PC-3 (cell line): ENCODE measurements at places on chromosomes 13 and 19. TPM values are rescaled to one million over a fixed set of nuclear protein-coding genes. Genes with fewer than 3 reads are reported as not detected.

Gene ZNF555
- total RNA-seq: 0.75 and 0.84 TPM in 2 replicates

Gene GPATCH1
- 3.9 and 6.9 TPM in 2 replicates for total RNA-seq

Gene MKNK2
- total RNA-seq: 95.4 and 96.8 TPM in 2 replicates

Gene PNMA8B
- total RNA-seq: not detected in 2 replicates

Gene FOSB
- total RNA-seq: 35.8 and 60.5 TPM in 2 replicates

Gene ZNF93
- 0.40 and 1.7 TPM in 2 replicates for total RNA-seq

Gene IRGQ
- 12.5 and 12.9 TPM in 2 replicates for total RNA-seq

Gene FCER2
- total RNA-seq: not detected in 2 replicates

Gene PTPRH
- total RNA-seq: 8.1 and 10.9 TPM in 2 replicates

Gene F7
- not detected in 2 replicates for total RNA-seq

Gene LILRB2
- not detected in 2 replicates for total RNA-seq

Gene SIX5
- 9.3 and 13.6 TPM in 2 replicates for total RNA-seq

Gene PRODH2
- total RNA-seq: not detected in 2 replicates

Gene APOC4
- not detected in 2 replicates for total RNA-seq

Gene CLIP3
- total RNA-seq: 0.07 TPM in 1 of 2 replicates, not detected in the other

Gene OR4F17
- 0.15 TPM in 1 of 2 replicates, not detected in the other for total RNA-seq

Gene OR7A5
- not detected in 2 replicates for total RNA-seq

- H3K27ac ChIP-seq: no peak within 1 kb of the TSS
- no peaks in the 10 kb centered on the region for H3K4me1 ChIP-seq
- peaks cover 6% of the 10 kb centered on the region for H3K27me3 ChIP-seq
- peak within 1 kb of the TSS; percentile 67 for H3K4me3 ChIP-seq
- H3K36me3 ChIP-seq: no peaks in the 10 kb centered on the region
- DNase-seq: peak; percentile 57
Observed at GRCh38 chr19:41993612-41994483, at the start of gene ATP1A3. Gene ATP1A3 (minus strand): TSS chr19:41994230. CDS start chr19:41994076, 154 bp downstream.

GRCh38 chr19:34337739-34338138 is 27.3 kb upstream of the GPI start:
- H3K27me3 ChIP-seq: no peaks in the 10 kb centered on the region
- no peak overlapping the region for H3K4me3 ChIP-seq
- DNase-seq: no peak
- no peak overlapping the region for H3K27ac ChIP-seq
- no peaks in the 10 kb centered on the region for H3K36me3 ChIP-seq

- DNase-seq: no peak
- H3K27me3 ChIP-seq: no peaks in the 10 kb centered on the region
- H3K27ac ChIP-seq: no peak overlapping the region
- no peaks in the 10 kb centered on the region for H3K36me3 ChIP-seq
- H3K4me1 ChIP-seq: no peaks in the 10 kb centered on the region
Observed at GRCh38 chr13:90723381-90723780, 624.1 kb upstream of the MIR17HG start.

- H3K36me3 ChIP-seq: no peaks in the 10 kb centered on the region
- peaks cover 22% of the 10 kb centered on the region; the same call in 1 of the 2 replicates for H3K4me1 ChIP-seq
- DNase-seq: peak; percentile 68
- peak overlapping the region; percentile 73 for H3K27ac ChIP-seq
- H3K4me3 ChIP-seq: no peak overlapping the region
- no peaks in the 10 kb centered on the region for H3K27me3 ChIP-seq
Observed at GRCh38 chr13:68369739-68370138, 1139.6 kb upstream of the PCDH9 start.

- H3K27me3 ChIP-seq: no peaks in the 10 kb centered on the region
- H3K4me1 ChIP-seq: peaks cover 25% of the 10 kb centered on the region
- H3K4me3 ChIP-seq: no peak overlapping the region
- H3K27ac ChIP-seq: peak overlapping the region; percentile 60
- peak; percentile 85 for DNase-seq
Observed at GRCh38 chr13:34247596-34247995, 429.6 kb downstream of the RFC3 start.

DNA sequence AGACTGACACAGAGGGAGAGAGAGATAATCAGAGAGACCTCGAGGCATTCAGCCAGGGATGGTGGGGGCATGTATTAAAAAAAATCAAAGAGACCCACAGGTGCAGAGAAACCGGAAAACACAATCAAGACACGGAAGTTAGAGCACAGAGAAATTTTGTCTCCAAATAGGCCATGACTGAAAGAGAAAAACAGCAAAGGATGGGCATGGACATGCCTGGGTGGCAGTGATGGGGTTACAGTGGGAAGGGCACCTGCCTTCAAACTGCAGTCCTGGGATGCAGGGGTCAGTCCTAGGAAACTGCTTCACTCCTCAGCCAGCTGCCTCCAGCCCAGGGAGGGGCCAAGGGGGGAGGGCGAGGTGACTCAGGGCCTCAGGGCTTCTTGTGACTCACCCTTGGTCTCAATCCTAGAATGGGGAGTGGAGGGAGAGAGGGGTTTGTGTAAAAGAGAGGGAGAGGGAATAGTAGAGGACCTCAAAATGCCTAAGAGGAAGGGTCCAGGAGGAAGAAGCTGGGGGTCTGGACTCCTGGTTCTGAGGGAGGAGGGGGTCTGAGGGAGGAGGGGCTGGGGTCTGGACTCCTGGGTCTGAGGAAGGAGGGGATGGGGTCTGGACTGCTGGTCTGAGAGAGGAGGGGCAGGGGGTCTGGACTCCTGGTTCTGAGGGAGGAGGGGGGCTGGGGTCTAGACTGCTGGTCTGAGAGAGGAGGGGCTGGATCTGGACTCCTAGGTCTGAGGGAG is 3.6 kb upstream of the KCNN4 start:
- H3K4me1 ChIP-seq: peaks cover 39% of the 10 kb centered on the region
- H3K4me3 ChIP-seq: peak overlapping the region; percentile 38; the same call in 1 of the 2 replicates
- no peaks in the 10 kb centered on the region for H3K27me3 ChIP-seq
- H3K27ac ChIP-seq: peak overlapping the region; percentile 98
- no peaks in the 10 kb centered on the region for H3K36me3 ChIP-seq

- no peaks in the 10 kb centered on the region for H3K36me3 ChIP-seq
- no peaks in the 10 kb centered on the region for H3K27me3 ChIP-seq
- H3K4me1 ChIP-seq: peaks cover 10% of the 10 kb centered on the region
- peak overlapping the region; percentile 96 for H3K4me3 ChIP-seq
Observed at GRCh38 chr19:3186160-3186688, 494 bp downstream of the NCLN start.

DNA sequence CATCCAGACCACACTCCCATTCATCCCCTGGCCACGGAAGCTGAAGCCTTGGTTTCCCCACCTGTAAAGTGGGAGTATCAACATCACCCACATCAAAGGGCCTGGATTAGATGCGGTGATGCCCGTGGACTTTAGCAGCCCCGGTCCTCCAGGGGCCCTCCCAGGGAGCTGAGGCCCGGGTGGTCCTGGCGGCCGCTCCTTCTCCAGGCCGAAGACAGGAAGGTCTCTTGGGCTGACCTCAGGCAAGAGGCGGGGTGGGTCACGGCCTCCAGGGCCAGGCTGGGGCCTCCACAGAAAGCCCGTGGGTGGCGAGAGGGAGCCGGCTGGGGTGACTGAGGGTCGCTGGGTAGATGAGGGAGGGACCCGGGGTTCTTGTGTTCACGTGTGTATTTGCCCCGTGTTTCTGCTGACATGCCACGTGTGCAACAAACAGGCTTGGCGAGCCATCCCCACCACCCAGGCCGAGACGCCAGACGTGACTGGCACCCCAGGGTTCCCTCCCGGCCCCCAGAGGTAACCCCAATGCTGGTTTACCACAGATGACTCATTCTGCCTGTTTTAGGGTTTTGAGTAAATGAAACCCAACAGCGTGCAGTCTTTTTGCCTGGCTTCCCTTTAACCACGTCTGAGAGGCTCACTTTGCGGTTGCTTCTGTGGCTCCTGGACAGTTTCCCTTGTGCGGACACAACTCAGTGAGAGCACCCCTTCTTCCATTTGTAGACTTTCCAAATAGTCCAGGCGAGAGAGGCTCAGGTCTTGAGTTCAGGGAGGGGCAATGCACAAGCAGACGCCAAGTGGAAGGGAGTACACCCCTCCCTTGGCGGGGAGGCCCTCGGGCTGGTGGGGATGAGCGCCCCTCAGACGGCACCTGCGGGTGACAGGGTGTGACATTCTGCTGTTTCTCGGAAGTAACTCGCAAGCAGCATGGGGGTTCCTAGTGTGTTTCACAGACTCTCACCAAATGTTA is 42.9 kb downstream of the C13orf46 start:
- no peak overlapping the region for H3K4me3 ChIP-seq
- H3K36me3 ChIP-seq: no peaks in the 10 kb centered on the region
- H3K27ac ChIP-seq: no peak overlapping the region
- H3K27me3 ChIP-seq: no peaks in the 10 kb centered on the region

DNA sequence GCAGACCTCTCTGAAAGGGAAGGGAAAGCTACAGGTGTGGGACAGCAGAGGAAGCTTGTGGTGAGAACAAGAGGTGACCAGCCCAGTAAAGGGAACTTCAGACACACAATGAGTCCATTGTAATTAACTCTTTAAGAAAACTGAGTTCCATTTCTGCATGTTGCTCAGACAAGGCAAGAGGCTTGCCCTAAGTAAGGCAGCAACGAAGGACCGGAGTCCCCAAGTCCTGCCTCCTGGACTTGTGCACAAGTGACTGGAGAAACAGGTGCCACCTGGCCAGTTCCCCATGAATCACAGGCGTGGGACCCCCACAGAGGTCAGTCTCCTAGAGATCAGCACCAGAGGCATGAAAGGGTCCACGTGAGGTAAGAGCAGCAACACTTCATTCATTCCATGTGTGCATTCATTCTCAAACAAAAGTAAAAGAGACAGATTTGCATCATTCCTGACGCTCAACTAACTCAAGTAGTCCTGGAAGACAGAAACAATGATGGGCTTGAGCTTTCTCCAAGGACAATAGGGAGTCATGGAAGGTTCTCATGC is 14.7 kb upstream of the SIGLEC6 start:
- no peaks in the 10 kb centered on the region for H3K36me3 ChIP-seq
- H3K4me3 ChIP-seq: no peak overlapping the region
- H3K27ac ChIP-seq: no peak overlapping the region
- no peak for DNase-seq
- H3K27me3 ChIP-seq: peaks cover 43% of the 10 kb centered on the region
- H3K4me1 ChIP-seq: peaks cover 15% of the 10 kb centered on the region

DNA sequence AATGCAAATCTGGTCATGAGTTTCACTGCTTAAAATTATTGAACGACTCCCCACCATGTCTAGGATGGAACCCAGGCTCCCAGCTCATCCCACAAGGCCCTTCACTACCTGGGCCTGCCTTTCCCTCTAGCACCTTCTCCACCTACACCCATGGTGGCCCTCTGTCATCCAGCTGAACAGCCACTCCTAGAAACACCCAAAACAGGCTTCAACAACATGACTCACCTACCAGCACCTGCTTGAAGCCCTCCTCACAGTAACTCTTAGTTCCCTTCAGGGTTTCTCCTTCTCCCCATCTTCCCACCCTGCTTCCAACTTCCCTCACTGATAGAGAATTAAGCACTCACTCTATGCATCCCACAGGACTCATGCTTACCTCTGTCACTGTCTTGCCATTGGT is 6.6 kb upstream of the IGFL2 start:
- no peaks in the 10 kb centered on the region for H3K4me1 ChIP-seq
- no peaks in the 10 kb centered on the region for H3K36me3 ChIP-seq
- H3K4me3 ChIP-seq: no peak overlapping the region

DNA sequence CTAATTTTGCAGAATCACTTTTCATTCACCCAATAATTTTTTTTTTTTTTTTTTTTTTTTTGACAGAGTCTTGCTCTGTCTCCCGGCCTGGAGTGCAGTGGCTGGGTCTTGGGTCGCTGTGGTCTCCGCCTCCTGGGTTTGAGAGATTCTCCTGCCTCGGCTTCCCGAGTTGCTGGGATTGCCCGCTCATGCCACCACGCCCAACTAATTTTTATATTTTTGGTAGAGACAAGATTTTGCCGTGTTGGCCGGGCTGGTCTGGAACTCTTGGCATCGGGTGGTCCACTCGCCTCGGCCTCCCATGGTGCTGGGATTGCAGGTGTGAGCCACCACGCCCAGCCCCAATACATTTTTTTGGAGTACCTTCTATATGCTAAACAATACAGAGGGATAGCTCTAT is 1120.0 kb upstream of the ATXN8OS start:
- H3K4me1 ChIP-seq: no peaks in the 10 kb centered on the region
- no peaks in the 10 kb centered on the region for H3K36me3 ChIP-seq
- DNase-seq: no peak
- no peaks in the 10 kb centered on the region for H3K27me3 ChIP-seq
- no peak overlapping the region for H3K4me3 ChIP-seq
- no peak overlapping the region for H3K27ac ChIP-seq

DNA sequence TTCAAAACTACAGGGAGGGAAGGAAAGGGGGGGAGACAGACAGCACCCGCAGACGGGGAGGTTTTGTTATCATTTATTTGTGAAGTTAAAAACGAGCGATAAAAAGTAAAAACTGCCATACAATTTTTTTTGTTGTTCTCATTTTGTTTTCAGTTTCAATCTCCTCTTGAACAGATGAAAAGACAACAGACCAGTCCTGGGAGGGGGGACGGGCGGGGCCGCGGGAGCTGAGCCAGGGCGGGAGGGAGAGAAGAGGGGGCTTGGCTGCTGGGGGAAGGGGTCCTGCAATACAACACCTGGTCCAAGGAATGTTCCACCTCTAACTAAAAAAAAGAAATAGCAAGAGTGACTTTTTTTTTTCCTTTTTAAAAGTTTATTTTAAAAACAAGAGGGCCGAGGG is 11.3 kb downstream of the KHSRP start:
- no peaks in the 10 kb centered on the region for H3K27me3 ChIP-seq
- peaks cover 47% of the 10 kb centered on the region for H3K36me3 ChIP-seq
- H3K4me1 ChIP-seq: no peaks in the 10 kb centered on the region
- H3K4me3 ChIP-seq: no peak overlapping the region

GRCh38 chr13:113401452-113402415 is 37.8 kb upstream of the GRTP1 start:
- H3K27ac ChIP-seq: no peak overlapping the region
- H3K4me3 ChIP-seq: no peak overlapping the region
- no peaks in the 10 kb centered on the region for H3K36me3 ChIP-seq
- no peaks in the 10 kb centered on the region for H3K27me3 ChIP-seq
- DNase-seq: no peak

- DNase-seq: no peak
- no peaks in the 10 kb centered on the region for H3K36me3 ChIP-seq
- no peaks in the 10 kb centered on the region for H3K4me1 ChIP-seq
- no peak overlapping the region for H3K4me3 ChIP-seq
- H3K27me3 ChIP-seq: peaks cover 59% of the 10 kb centered on the region
Observed at GRCh38 chr13:60220072-60220471, 56.3 kb upstream of the DIAPH3 start.

- no peak overlapping the region for H3K4me3 ChIP-seq
- no peak for DNase-seq
- no peaks in the 10 kb centered on the region for H3K27me3 ChIP-seq
- H3K36me3 ChIP-seq: peaks cover 4% of the 10 kb centered on the region; the same call in 1 of the 2 replicates
Observed at GRCh38 chr19:12159773-12160414, 3.0 kb upstream of the ZNF136 start.

DNA sequence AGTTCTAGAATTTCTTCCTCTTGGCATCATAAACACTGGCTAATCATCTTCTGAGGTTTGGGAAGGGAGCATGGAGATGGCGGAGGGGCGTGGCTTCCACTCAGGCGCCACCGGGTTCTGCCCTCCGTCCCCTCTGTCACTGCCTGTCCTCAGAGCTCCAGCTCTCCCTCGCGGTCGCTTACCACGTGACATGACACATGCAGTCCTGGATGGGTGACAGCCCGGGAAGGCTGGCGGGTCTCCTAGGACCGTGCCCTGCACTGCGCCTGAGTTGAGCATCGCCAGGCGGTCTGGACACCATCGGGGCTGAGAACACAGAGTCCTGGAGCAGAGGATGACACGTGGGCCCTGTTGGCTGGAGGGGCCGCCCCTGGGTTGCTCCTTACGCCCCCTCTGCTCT is 123.3 kb downstream of the RAB20 start:
- H3K27ac ChIP-seq: no peak overlapping the region
- DNase-seq: no peak
- H3K4me1 ChIP-seq: peaks cover 5% of the 10 kb centered on the region
- H3K27me3 ChIP-seq: no peaks in the 10 kb centered on the region
- H3K4me3 ChIP-seq: no peak overlapping the region

GRCh38 chr19:37303591-37304171 is 67.2 kb upstream of the ZNF527 start:
- no peaks in the 10 kb centered on the region for H3K4me1 ChIP-seq
- no peaks in the 10 kb centered on the region for H3K27me3 ChIP-seq
- DNase-seq: no peak
- no peaks in the 10 kb centered on the region for H3K36me3 ChIP-seq
